Activated CD4-positive, alpha-beta T cell treated with anti-CD3 and anti-CD28 coated beads, Interleukin-2, amount 10 ng/mL, durations not matched to agents 7 days and 5 days (primary cell): ENCODE measurements at places on chromosomes 4 and X. TPM values are rescaled to one million over a fixed set of nuclear protein-coding genes. Genes with fewer than 3 reads are reported as not detected.

Gene DNAAF6
- total RNA-seq = not detected

Gene F8A3
- 38.3 TPM for total RNA-seq

Gene TAF7L
- total RNA-seq = not detected

Gene HTR2C
- total RNA-seq = not detected

Gene ZDHHC15
- total RNA-seq = 0.04 TPM

Gene ELF4
- total RNA-seq = 49.5 TPM

Gene MAML3
- 2.2 TPM for total RNA-seq

- no peak overlapping the region for H3K4me3 ChIP-seq
- H3K36me3 ChIP-seq = peaks cover 13% of the 10 kb centered on the region
- no peak overlapping the region for H3K27ac ChIP-seq
- DNase-seq = no peak
- H3K27me3 ChIP-seq = no peaks in the 10 kb centered on the region
- peaks cover 8% of the 10 kb centered on the region for H3K4me1 ChIP-seq
Measured at GRCh38 chr4:78796526-78796925, 20.4 kb downstream of the BMP2K start.

DNA sequence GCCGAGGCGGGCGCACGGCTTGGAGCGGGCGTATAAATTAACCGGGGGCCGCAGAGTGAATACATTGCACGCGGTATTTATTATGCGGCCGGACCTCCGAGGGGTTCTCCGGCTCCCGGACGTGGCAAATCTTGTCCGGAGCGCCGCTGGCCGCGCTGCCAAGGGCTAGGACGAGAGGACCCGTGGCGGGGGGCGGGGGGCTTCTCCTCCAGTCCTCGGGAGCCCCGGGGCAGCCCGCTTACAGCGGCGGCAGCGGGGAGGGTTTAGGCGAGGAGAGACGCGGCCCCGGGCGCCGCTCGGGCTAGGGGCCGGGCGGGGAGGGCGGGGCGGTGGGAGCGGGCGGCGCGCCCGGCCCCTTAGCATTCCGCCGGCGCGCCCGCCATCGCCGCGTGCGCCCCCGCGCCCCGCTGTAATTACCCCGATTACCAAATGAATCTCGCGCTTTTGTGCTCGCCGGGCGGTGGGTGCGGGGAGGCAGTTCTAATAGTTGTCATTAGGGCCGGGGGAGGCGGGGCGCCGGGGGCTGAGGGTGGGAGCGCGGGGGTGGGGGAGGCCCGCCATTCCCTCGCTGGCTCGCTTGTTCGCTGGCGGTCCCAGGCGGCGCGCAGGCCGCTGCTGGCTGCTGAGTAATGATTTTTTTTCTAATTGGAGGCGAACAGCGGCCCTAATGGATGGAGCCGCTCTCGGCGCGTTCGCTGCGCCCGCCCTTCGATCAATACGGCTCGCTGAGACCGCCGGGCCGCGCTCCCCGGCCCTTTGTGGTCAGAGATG, 276.6 kb downstream of the BCOR start:
- DNase-seq = no peak
- no peak overlapping the region for H3K27ac ChIP-seq
- peaks cover 13% of the 10 kb centered on the region for H3K27me3 ChIP-seq
- peak overlapping the region; percentile 41 for H3K4me3 ChIP-seq
- H3K4me1 ChIP-seq = peaks cover 22% of the 10 kb centered on the region

DNA sequence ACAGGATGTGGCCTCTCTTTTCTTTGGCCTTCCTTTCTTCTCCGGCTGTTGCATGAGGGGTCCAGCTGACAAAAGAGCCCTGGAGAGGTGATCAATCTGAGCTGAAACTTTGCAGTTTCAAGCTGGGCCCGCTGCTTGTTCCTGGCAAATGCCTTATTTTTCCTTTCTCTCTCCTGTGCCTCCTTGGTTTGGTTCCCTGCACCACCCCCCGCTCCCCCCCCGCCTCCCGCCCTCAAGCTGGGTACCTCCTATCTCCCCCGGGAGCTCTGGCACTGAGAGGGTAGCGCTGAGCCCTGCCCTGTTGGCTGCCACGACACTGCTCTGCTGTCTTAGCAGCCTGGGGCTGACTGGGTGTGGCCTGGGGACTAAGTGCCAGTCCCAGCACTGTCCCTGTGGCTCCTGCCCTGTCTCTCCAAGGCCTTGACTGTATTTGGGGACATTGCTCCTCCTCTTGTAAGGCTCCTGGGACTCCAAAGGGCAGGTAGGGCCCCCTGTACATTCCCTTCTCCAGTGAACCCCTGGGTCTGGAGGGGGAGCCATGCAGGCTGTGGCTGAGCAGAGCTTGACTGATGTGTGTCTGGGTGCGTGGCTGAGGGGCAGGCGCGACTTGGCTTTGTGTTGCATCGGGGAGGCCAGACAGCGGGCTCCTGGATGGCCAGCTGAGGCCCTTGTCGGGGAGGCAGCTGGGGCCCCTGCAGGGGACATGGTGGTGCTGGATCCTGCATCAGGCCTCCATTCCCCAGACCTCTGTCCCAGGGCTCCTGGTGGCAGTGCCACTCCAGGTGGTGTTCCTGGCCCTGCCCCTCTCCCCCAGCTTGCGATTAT, 1.1 kb downstream of the PLXNA3 start:
- H3K4me3 ChIP-seq = peak overlapping the region; percentile 76
- no peak for DNase-seq
- H3K36me3 ChIP-seq = no peaks in the 10 kb centered on the region

DNA sequence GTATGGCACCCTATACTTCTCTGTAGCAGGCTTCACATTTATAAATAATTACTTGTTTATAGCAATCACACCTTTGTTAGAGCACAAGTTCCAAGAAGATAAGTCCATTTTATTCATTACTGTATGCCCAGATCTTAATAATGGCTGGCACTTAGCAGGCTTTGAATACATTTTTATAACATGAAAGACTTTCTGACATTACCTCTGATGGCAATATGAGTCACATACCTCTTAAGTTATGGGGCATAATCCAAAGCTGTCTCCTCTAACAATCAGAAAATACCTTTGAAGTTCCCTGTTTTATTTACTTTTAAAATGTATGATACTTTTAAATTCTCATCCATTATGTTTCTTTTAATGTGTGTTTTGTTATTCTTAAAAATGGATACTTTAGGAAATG, 12.2 kb downstream of the SCRG1 start:
- no peaks in the 10 kb centered on the region for H3K4me1 ChIP-seq
- DNase-seq = no peak
- peaks cover 6% of the 10 kb centered on the region for H3K27me3 ChIP-seq

DNA sequence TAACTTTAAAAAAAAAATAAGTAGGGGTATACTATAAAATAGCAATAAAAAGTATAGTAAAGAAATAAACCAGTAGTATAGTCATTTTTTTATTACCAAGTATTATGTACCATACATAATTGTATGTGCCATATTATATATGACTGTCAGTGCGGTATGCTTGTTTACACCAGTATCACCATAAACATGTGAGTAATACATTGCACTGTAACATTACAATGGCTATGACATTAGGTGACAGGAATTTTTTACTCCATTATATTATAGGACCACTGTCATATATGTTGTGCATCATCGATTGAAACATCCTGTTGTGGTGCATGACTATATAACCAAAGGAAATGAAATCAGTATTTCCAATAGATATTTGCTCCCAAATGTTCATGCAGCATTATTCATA, 176.9 kb upstream of the ARHGAP24 start:
- no peaks in the 10 kb centered on the region for H3K4me1 ChIP-seq
- no peak overlapping the region for H3K4me3 ChIP-seq
- no peak for DNase-seq

DNA sequence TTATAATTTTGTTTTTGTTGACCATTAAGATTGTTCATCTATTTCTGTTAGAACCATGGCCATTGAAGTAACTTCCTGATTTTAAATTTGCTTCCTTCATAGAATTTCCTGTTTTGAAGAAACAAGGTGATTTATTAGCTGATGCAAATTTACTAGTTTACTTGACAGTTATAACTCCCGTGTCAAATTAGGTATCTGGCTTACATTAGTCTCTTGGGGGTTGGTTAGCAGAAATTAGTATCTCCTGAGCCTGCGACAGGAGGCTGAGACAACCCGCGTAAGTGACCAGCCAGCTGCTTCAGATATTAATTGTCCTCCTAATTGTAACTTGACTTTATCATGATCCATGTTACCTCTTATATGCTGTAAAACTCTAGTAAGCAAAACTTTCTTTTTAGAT, 154.3 kb downstream of the CFAP299 start:
- no peak for DNase-seq
- peaks cover 41% of the 10 kb centered on the region for H3K4me1 ChIP-seq

DNA sequence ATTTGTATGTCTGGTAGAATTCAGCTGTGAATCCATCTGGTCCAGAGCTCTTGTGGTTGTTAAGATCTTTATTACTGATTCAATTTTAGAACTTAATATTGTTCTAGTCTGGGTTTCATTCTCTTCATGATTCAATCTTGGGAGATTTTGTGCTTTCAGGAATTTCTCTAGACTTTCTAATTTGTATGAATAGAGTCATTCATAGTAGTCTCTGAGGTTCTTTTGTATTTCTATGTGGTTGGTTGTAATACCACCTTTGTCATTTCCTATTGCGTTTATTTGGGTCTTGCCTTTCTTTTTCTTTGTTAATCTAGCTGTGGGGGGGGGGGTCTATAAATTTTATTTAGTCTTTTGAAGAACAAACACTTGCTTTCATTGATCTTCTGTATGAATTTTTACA, 824.8 kb upstream of the GALNTL6 start:
- DNase-seq = no peak
- H3K4me3 ChIP-seq = no peak overlapping the region
- H3K27me3 ChIP-seq = no peaks in the 10 kb centered on the region
- H3K27ac ChIP-seq = no peak overlapping the region
- H3K36me3 ChIP-seq = no peaks in the 10 kb centered on the region
- H3K4me1 ChIP-seq = no peaks in the 10 kb centered on the region

GRCh38 chr4:2259541-2260343, 2.2 kb downstream of the MXD4 start:
- H3K27ac ChIP-seq = peak overlapping the region; percentile 13
- peaks cover 6% of the 10 kb centered on the region for H3K4me1 ChIP-seq
- H3K27me3 ChIP-seq = no peaks in the 10 kb centered on the region
- peak overlapping the region; percentile 43 for H3K4me3 ChIP-seq
- no peaks in the 10 kb centered on the region for H3K36me3 ChIP-seq

GRCh38 chr4:87192145-87192919, 28.1 kb downstream of the KLHL8 start:
- DNase-seq = no peak
- no peaks in the 10 kb centered on the region for H3K27me3 ChIP-seq
- no peak overlapping the region for H3K4me3 ChIP-seq
- no peaks in the 10 kb centered on the region for H3K4me1 ChIP-seq
- H3K27ac ChIP-seq = no peak overlapping the region

- no peak for DNase-seq
- H3K27ac ChIP-seq = no peak within 1 kb of the TSS
Measured at GRCh38 chr4:55819634-55820033, at the start of gene EXOC1L. Gene EXOC1L (plus strand): TSS chr4:55819790. CDS start chr4:55820027, 237 bp downstream.

GRCh38 chr4:82481506-82481840, 51.1 kb downstream of the ENOPH1 start:
- no peaks in the 10 kb centered on the region for H3K27me3 ChIP-seq
- no peak overlapping the region for H3K27ac ChIP-seq
- H3K4me1 ChIP-seq = no peaks in the 10 kb centered on the region

DNA sequence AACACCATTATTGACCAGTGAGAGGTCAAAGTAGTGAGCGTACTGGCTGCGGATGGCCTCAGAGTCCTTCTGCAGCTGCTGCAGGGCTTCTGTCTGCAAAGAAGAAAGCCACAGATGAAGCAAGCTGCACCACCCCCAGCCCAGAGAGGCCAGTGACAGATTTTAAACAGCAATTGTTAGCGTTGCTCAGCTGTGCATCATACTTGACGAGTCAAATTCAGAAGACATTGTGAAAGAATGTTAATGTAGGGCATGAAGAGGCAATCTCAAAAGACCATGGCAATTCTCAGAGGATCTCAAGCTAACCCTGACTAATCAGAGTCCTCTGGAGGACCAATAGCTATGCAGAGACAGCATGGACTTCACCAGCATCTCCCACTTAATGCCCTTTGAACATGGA, 16.6 kb downstream of the DKC1 start:
- peaks cover 45% of the 10 kb centered on the region for H3K36me3 ChIP-seq
- H3K27me3 ChIP-seq = no peaks in the 10 kb centered on the region
- no peak overlapping the region for H3K4me3 ChIP-seq

GRCh38 chrX:18674417-18674787, 2.5 kb upstream of the RS1 start:
- H3K27me3 ChIP-seq = no peaks in the 10 kb centered on the region
- peak overlapping the region; percentile 86 for H3K27ac ChIP-seq
- peak; percentile 7 for DNase-seq
- peaks cover 7% of the 10 kb centered on the region for H3K4me1 ChIP-seq
- H3K36me3 ChIP-seq = no peaks in the 10 kb centered on the region

- no peak overlapping the region for H3K27ac ChIP-seq
- no peaks in the 10 kb centered on the region for H3K27me3 ChIP-seq
- H3K4me3 ChIP-seq = no peak overlapping the region
- H3K36me3 ChIP-seq = no peaks in the 10 kb centered on the region
Measured at GRCh38 chrX:115958687-115959359, 211.7 kb upstream of the AGTR2 start.

DNA sequence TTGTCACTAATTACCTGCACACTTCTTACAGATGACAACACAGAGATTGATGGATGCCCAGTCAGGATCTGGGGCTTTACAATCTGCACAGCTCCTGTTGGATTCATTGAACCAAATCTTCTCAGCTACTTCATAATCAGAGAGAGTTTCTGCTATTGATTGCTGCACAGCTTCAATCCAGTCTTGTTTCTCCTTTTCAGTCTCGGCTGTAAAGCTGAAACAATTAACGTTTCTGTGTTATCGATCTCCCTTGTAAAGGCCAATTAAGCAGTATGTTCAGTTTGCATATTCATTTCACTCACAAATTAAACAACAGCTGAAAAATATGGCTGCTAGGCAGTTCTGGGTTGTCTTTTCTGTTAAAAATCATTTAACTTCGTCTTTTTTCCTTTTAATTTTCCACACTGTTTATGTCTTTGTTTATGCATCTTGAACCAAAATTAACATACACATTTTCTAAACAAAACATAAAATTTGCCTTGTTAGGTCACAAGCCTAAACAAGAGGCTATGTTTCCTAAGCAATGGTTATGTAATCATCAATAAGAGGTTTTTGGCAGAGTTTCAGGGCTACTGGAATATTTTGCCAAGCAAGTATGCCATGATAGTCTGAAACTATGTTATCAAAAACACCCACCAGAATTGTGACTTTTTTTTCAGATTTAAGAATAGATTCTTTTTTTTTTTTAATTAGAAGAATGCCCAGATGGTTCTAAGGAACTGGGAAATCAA, 79.2 kb downstream of the ARAP2 start:
- no peaks in the 10 kb centered on the region for H3K27me3 ChIP-seq
- peaks cover 48% of the 10 kb centered on the region for H3K36me3 ChIP-seq
- H3K4me1 ChIP-seq = peaks cover 20% of the 10 kb centered on the region
- H3K4me3 ChIP-seq = no peak overlapping the region

DNA sequence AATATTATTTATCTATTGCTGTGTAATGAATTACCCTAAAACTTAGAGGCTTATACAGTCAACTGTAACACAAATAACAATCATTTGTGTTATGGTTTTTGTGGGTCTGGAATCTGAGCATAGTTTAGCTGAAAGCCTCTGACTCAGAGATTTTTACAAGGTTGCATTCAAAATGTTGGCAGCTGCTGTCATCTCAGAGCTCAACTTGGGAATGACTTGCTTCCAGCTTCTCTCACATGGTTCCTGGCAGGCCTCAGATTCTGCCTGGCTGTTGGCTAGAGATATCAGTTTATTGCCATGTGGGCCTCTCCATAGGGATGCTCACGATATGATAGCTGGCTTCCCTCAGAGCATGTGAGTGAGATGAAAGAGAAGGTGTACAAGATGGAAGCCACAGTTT, 70.2 kb upstream of the BRWD3 start:
- no peak for DNase-seq
- H3K27ac ChIP-seq = no peak overlapping the region
- H3K4me1 ChIP-seq = no peaks in the 10 kb centered on the region
- no peaks in the 10 kb centered on the region for H3K36me3 ChIP-seq
- H3K4me3 ChIP-seq = no peak overlapping the region
